ENCODE measurements at places on chromosomes 2 and 18.

- no peak for DNase-seq
Measured at GRCh38 chr18:54444319-54444914, 86.7 kb downstream of the C18orf54 start.

DNA sequence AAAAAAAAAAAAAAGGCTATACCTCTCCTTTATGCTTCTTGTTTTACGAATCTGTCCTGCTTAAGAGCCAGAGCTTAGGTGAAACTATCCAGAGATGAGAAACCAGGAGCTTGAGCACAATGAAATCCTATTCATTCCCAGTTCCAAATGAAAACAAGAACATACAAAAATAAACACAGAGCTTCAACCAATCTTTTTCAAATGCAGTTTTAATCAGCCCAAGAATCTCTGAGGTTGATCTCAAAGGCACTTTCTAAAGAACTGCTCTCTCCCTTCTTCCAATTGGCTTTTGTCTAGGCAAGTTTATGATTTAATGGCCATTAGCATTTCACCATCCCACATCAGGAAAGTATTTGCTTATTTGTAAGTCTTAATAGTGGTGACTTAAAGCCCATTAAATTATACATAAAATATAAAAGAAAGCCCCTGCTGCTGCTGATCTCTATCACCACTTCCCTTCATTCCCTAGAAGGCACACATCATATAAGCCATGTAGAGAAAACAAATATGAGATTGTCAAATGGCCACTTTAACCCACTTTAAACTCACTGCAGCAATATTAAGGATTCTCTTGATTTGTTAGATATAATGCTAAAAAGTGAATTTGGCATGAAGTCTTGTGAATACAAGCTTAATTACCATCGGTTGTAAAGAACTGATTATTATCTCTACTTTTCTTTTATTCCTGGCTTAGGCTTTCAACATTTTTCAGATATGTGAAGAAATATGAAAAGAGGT, 29.3 kb upstream of the SCN9A start:
- no peak for DNase-seq

DNA sequence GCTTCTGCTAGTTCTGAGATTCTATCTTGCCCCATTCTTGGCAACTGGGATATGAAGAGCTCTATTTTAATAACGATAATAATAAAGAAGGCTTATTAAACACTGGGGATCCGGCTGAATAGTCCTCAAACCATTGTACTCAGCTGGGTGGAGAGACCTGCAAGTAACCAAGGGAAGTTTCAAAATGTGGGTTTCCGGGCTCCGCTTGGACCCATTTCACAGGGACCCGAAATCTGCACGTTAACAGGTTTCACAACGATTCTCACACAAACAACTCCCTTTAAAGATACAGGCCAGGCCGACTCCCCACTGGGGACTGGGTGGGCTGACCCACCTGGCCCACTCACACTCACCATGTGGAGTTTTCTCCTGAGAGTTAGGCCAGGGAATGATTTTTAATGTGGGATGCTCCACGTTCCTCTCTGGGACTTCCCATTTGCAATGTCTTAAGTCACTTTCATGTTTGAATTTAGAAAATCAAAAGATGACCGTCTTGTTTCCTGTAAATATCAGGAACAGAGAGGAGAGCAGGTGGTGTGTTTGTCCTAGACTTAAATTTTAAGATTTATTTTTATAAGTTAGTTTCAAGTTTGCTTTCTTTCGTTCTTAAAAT, 96.3 kb downstream of the SH3RF3 start:
- no peak for DNase-seq

- DNase-seq = peak; percentile 48
Measured at GRCh38 chr2:61538920-61539520, 864 bp upstream of the XPO1 start.

DNA sequence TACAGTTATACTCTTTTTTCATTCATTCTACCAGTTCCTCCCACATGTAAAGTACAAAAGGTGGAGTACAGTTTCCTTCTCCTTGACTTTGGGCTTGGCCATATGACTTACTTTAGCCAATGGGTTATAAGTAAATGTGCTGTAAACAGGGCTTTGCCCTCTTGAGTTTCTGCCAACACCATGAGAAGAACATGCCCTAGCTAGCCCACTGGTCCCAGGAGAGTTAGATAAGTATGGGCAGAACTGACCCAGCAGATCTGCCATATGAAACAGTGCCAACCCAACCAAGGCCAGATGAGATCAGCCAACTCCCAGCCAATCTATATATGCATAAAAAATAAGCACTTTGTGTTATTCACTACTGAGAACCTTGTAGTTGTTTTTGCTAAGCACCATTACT, 25.5 kb downstream of the ZC3H8 start:
- DNase-seq = no peak

DNA sequence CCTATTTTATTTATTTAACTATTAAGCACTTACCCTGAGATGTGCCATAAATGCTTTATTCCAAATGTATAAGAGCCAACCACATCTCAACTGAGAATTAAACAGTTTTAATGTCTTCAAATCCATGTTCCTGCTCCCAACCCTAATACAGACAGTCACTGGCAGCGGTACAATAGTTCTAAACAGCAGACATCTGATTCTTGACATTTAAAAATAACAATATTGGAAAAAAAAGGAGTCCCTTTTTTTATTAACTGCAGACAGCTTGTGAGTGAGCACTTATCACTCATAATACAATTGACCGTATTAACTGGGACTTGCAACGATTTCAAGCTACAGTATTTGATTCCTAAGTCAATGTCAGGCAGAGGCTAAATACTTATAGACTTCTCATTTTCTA, 424.6 kb downstream of the TGIF1 start:
- DNase-seq = no peak

- no peak for DNase-seq
Measured at GRCh38 chr2:50840341-50841124, 191.4 kb downstream of the NRXN1 start.

GRCh38 chr2:65957454-65957853, 477.5 kb upstream of the MEIS1 start:
- DNase-seq = no peak

- no peak for DNase-seq
Measured at GRCh38 chr2:72994282-72994990, 77.1 kb downstream of the SFXN5 start.

GRCh38 chr18:45774065-45774521, 50.1 kb downstream of the SLC14A1 start:
- no peak for DNase-seq

DNA sequence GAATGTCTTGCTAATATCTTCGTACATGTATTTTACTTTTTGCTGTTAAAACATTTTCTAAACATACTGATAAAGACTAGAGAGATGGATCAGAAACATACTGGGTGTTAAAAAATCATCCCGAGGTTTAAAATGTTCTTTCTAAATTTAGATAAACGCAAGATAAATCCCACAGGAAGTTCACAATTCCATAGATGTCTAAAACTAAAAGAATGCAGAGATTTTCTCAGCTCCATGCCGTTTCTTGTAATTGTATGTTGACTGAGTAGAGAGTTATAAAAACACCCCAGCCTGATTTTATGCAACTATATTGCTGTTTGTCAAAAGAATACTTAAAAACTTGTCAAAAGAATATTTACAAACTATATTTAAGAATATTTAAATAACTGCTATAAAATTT, 455.7 kb downstream of the ARHGAP15 start:
- DNase-seq = no peak

- DNase-seq = no peak
Measured at GRCh38 chr2:205511221-205511620, 171.1 kb upstream of the NRP2 start.

GRCh38 chr2:159614534-159615366, 1.6 kb downstream of the BAZ2B start:
- no peak for DNase-seq

- no peak for DNase-seq
Measured at GRCh38 chr2:164781394-164781793, 60.2 kb downstream of the COBLL1 start.

GRCh38 chr2:179355881-179356280, 91.2 kb upstream of the SESTD1 start:
- no peak for DNase-seq

DNA sequence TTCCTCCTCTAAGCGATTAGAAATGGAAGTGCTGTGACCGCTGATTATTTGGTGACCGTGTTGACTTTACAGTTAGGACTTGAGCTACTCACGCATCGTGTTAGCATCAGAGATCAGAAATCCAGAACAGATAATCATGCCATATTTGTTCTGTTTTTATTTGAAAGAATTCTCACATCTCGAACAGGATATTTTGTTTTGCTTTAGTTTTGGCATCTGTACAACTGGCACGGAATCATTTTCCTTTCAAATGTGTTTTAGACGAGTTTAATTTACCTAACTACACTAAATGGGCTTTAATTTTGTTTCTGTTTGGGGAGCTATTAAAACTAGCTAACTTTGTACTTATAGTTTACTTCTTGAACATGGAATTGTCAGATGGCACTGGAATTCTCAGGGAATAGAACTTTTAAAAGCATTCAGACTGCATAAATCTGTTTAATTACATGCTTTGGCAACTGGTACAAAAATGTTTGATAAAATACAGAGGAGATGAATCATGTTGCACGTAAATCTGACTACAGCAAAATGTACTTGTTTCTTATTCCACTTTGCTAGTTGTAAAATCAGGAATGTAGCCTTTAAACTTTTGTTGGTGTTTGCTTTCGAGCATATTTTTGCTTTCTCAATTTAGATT, 1.4 kb downstream of the ITPRID2 start:
- DNase-seq = no peak

- no peak for DNase-seq
Measured at GRCh38 chr18:33871363-33872025, 293.5 kb downstream of the ASXL3 start.

- DNase-seq = no peak
Measured at GRCh38 chr2:30730736-30731647, 76.3 kb downstream of the CAPN13 start.

DNA sequence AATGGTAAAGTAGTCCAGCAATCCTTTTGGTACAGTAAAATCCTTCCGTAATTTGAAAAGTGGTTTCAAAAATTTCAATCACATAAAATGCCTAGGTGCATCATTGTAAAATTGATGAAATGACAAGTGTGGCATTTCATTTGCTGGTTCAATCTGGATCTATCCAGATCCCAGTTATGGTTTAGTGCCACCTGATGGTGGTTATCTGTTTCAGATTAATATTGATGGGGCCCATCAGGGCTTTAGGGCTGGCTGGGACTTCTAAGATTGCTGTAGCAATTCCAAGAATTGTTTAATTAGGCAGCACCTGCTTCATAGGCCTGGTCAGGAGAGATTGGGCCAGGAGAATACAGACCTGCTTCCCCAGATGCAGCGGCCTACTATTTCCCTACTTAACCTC, 55.5 kb upstream of the PIK3C3 start:
- DNase-seq = no peak

DNA sequence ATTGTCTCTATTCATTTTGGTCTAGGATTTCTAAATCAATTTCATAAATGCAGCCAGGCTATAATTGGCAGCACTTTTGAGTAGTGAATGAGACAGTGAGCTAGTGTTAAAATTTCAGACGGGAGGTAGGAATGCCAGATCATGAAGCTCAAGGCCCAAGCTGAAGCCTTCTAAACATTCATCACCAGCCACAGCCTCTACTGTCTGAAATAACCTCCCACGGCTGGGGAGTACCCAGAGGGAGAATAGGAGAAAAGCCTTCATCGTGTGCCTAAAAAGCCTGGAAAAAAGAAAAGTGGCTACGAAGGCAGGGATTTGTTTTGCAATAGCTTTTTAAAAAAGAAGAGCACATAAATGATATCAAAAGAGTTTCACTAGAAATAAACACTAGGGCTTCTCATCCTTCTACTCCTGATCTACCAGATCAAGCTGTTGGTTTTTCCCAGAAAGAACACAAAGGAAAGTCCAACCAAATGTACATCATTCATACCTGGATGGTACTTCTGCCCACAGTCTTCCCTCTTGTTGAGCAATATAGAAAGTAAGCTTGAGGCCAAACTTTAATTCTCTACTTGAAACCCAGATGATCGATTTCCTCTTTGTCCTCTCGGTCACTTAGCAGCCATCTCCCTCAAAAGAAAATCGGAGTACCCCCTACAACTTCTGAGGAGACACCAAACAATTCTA, 48.1 kb upstream of the SLC39A10 start:
- no peak for DNase-seq

GRCh38 chr2:72181616-72182015, 34.0 kb upstream of the CYP26B1 start:
- DNase-seq = no peak

GRCh38 chr2:212711856-212712255, 173.3 kb upstream of the ERBB4 start:
- no peak for DNase-seq

GRCh38 chr2:195313962-195314361, 343.1 kb upstream of the SLC39A10 start:
- no peak for DNase-seq

DNA sequence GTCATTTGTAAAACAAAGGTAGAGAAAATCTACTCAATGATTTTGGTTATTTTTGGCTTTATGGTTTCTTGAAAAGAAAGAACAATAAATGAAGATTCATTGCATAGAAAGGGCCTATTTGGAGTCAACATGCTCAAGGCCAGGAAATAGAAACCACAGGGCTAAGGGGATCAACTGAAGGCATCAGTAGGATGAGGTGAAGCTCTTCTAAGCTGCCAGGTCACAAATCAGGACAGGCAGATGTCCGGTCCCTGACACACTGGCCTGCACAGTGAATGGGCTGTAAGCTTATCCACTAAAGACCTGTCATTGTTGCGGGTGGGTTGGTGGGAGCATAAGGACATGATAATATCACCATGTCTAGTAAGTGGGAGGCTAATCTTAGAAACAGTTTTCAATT, 31.6 kb upstream of the RNF138 start:
- no peak for DNase-seq

GRCh38 chr2:43493954-43494353, 101.9 kb downstream of the THADA start:
- DNase-seq = no peak

DNA sequence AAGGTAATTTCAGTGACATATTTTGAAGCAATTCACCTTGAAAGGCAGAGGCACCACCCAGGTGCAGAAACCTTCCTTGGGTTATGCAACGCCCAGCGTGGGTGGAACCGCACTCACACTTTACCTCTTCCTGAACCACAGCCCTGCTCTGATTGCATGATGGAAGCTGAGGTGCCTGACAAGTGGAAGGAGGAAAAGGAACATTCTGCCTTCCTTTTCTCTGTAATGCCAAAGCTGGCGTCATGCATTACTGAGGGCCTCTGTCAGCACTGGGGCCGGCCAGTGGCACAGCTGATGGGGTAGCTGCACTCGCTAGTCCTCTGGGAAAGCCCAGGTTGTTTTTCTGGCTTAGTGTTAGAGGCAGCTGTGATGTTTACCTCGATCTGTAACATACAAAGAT, 266.5 kb downstream of the NEDD4L start:
- DNase-seq = no peak

GRCh38 chr2:8389431-8390108, 292.3 kb upstream of the ID2 start:
- DNase-seq = no peak

- no peak for DNase-seq
Measured at GRCh38 chr2:75173740-75174139, 25.6 kb downstream of the TACR1 start.

GRCh38 chr2:56175779-56176178, 8.0 kb upstream of the CCDC85A start:
- DNase-seq = no peak
